ENCODE measurements at places on chromosomes 3 and 15. TPM values are rescaled to one million over a fixed set of nuclear protein-coding genes. Genes with fewer than 3 reads are reported as not detected.

Gene MOBP
- 0.19 TPM for total RNA-seq

Gene CLSTN2
- under 0.01 TPM for total RNA-seq

Gene SLC24A5
- not detected for total RNA-seq

Gene C2CD4A
- 1.2 TPM for total RNA-seq

Gene ZPLD1
- total RNA-seq = not detected

Gene SLC9C1
- total RNA-seq = 0.33 TPM

Gene ARL14
- 0.29 TPM for total RNA-seq

Gene EOGT
- total RNA-seq = 114 TPM

Gene ADPRH
- total RNA-seq = 9.2 TPM

Gene CA12
- total RNA-seq = 1.2 TPM

Gene CASR
- total RNA-seq = under 0.01 TPM

Gene LRRC58
- 19.6 TPM for total RNA-seq
